ENCODE measurements at places on chromosomes 2 and 18.

DNA sequence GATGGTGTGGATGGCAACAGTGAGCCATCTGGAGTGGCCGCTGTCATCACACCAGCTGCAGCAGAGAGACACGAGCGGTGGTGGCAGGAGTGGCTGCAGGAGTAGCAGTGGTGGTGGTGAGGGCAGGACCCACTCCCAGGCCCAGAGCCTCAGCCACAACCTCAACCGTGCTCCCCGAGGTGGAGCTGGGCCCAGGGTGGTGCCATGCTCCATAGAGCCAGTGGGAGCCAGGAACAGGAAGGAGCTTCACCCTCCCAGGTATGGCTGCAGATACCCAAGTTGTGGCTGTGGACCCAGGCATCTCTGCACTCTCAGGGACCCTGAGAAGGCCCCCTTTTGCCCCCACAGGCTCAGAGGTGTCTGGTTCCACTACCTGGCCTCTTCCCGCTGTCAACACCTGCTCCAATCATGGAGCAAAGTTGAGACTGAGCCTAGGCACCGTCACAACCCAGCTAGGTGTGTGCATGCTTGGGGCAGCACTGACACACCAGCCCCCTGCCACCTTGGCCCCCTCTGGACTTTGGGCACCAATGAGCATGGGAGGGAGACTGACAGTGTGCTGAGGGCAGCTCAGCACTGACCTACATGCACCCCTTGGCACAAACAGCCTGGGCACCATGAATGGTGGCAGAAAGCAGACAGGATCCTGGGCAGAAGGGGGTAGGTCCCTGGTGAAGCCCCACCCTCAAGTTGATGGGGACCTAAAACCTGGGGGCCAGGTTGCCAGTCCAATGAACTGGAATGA, 188.9 kb downstream of the NDUFA10 start:
- DNase-seq: no peak

- DNase-seq: no peak
Observed at GRCh38 chr2:158269143-158269542, 167.5 kb downstream of the UPP2 start.

GRCh38 chr2:78839259-78839658, 186.2 kb upstream of the REG3G start:
- DNase-seq: no peak

DNA sequence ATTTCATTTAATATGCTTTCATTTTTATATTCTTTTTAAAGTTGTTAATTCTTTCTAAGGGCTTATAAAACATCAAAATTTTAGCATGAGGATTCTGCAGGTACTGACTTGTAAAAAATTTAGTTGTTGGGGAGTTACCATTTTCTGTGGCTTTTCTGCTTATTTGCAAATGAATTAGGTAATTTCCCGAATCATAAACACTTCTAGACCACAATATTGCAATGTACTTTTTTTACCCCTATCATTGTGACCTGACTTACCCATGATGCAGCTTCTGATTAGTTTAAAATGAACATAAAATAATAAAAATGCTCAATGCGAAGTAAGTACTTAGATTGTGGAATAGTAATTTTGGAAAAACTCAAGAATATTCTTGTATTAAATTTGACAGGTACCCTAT, 11.4 kb downstream of the ARL6IP6 start:
- no peak for DNase-seq

DNA sequence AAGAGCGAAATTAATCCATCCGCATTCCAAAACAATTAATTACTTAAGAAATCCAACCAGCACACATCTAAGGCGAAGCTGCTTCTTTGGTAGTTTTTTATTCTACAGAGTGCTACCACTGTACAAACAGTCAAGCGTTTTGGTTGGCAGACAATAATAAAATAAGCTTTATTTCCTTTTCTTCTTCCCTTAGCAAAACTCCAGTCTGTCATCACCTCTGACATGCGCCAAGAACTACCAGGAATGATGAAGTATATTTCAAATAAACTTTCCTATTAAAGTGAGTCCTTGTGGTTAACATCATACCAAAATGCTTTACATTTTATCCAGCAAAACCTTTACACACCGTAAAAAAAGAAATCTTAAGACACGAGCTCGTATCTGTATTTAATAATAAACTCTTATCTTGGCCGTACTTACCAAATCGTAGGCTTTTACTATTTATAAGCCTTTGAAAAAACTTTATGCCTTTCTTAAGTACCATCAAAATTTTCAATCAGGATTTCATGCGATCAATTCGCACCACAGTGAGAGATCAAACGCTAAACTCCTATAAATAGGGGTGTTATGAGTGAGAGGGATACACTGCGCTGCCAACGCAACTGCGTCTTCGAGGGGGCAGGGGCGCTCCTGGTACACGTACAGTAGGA, 1.3 kb downstream of the ATL2 start:
- no peak for DNase-seq

GRCh38 chr2:105290981-105291660, 38.4 kb downstream of the TGFBRAP1 start:
- no peak for DNase-seq

GRCh38 chr2:72923833-72924352, 6.6 kb downstream of the EMX1 start:
- DNase-seq: no peak

- DNase-seq: no peak
Observed at GRCh38 chr2:44171018-44171417, 2.3 kb downstream of the PPM1B start.

DNA sequence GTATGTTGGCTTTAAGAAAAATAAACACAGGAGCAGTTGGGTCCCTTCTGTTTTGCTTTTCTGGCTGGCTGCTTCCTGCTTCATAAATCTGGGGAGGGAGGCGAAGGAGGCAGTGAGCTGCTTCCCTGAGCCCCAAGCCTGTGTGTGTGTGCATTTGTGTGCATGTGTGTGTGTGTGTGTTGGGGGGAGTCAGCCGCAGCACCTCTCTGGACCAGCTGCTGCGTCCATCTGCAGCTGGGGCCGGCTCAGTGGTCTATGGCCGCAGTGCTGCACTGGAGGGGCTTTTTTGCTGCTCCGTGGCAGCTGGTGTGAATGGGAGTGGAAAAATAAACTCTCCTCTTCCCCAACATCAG, 192.3 kb downstream of the RNF144A start:
- no peak for DNase-seq

GRCh38 chr18:79855147-79855933, 57.6 kb downstream of the KCNG2 start:
- no peak for DNase-seq

DNA sequence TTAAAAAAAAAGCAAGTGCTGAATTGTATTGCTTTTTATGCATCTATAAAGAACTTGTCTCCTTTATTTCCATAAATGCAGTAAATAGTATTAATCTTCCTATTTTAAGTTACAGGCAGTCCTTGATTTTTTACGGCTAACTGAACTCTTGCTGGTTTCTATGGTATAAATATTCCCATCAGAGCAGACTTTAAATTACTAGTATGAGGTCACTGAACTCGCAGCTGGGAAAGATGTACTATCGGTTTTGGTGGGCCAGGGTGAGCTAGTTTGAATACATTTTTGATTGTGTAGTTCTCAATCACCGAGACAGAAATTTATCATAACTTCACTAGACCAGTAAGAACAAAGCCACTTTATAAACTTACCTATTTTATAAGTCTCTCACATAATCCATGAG, 20.9 kb upstream of the KDSR start:
- DNase-seq: no peak

DNA sequence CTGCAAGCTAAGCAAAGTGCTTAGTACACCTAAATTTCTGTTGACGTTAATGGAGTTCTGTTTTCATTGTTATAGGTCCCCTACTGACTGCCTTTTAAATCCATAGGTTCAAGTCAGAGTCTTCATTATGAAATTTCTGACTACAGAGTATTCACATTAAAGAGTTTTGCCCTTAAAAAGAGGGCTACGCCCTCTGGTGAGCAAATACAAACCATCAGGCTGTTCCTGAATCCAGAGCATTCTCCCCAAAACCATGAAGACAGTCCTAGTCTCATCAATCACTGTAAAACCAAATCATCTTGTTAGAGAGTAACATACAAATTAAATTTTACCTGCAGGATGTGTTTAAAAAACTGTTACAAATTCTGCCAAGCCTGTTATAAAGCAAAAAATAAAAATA, 1091.7 kb downstream of the TDRD15 start:
- no peak for DNase-seq

DNA sequence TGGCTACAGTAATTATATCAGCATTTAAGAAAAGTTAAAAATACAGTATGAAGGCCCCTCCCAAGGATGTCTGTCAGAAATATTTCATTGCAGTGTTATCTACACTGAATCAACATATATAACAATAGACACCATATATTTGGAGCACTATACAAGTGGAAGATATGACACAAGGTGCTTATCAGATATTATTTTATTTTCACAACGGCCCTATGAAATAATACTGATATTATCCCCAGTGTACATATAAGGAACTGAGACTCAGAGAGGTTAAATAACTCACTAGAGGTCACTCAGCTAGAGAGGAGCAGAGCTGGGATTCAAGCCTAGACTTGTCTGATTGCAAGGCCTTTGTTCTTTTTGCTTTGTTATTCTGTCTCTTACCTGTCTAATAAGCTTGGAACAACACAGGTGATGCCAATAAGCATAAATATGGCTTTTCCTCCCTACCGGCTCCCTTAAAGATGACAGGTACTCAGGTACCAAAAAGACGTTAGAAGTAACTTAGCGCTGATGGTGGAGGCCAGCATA, 4.7 kb upstream of the SLC40A1 start:
- DNase-seq: no peak

- DNase-seq: no peak
Observed at GRCh38 chr18:6509832-6510231, 95.1 kb upstream of the L3MBTL4 start.

GRCh38 chr2:105320651-105321215, 8.8 kb downstream of the TGFBRAP1 start:
- no peak for DNase-seq

- DNase-seq: no peak
Observed at GRCh38 chr2:168210216-168210894, 37.0 kb downstream of the STK39 start.

DNA sequence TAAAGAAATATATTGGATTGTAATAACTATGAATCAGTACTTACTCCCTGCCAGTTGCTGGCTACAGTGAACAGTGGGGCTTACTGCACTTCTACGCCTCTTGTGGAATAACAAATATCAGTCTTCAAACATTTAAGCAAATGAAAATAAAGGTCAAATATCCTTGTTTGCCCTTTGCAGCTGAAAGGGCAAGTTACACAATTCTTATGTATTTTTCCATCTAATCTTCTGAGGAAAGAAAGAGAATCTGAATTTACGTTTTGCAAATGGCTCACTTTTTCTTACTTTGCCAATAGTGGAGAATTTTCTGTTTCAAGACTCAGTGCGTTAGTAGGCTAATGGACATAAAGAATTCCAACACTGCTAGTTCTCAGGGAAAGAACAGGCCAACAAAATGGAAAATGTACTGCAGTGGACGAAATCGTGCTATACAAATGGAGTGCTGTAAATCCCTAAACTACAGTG, 157.2 kb upstream of the TMEM200C start:
- DNase-seq: no peak

- no peak for DNase-seq
Observed at GRCh38 chr2:217049956-217050355, 190.1 kb upstream of the TNP1 start.
